ENCODE measurements at places on chromosomes 12 and 14.

DNA sequence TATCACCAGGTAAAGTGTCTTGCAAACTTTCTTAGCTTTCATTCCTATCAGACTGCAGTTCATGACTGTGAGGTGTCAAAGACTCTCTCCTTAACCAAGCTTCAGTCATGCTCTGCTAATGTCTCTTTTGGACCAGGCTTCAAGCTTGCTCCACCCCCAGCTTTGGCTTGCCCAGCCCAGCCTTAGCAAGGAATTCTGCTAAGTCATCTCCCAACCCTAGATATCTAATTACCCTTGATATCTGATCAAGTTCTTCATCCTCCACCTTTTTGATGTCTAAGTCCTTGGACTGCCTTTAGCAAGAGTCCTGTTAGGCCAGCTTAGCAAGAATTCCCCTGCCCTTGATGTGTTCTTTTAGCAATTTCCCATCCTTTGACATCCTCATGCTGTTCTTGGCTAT, 108.9 kb upstream of the FGD4 start:
- DNase-seq: no peak

DNA sequence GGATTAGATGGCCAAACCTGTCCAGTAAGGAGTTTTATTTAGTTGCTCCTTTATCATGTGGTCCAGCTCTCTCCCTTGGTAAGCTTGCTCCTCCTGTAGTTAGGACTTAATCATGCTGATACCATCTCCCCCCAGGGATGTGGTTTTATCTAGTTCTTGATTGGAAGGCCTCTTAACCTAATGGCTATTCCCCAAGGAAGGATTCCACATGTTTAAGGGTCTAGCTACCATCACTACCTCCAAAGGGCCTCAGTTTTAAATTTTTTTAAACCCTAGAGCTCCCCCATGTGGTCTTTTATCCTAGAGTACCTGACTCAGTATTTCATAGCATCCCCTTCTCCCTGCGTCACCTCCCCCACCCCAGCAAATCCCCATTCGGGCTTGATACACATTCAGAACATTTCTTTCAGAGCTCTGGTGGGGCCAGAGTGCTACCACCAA, 22.5 kb downstream of the MAP3K12 start:
- no peak for DNase-seq

GRCh38 chr12:121530600-121531355, 50.0 kb downstream of the KDM2B start:
- DNase-seq: peak; percentile 58

DNA sequence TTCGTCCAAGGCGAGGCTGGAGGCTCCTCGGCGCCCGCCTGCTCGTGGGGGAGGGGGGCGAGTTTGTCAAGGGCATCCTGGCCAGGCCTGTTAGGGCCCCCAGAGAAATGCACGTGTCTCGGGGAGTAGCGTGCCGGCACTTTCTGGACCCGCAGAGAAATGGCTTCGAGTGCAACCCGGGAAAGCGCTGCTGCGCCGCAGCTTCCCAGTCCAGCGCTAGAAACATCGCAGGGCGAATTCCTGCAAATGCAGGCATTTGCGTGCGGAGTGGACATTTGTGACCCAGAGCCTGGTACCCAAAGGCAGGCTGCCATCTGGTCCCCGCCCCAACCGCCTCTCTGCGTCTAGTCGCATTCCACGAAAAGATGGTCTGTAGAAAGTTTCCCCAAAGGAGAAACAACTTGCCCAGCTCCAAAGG, 756 bp downstream of the LGR5 start:
- DNase-seq: no peak

GRCh38 chr14:65991104-65991503, 495.1 kb upstream of the CCDC196 start:
- DNase-seq: no peak

DNA sequence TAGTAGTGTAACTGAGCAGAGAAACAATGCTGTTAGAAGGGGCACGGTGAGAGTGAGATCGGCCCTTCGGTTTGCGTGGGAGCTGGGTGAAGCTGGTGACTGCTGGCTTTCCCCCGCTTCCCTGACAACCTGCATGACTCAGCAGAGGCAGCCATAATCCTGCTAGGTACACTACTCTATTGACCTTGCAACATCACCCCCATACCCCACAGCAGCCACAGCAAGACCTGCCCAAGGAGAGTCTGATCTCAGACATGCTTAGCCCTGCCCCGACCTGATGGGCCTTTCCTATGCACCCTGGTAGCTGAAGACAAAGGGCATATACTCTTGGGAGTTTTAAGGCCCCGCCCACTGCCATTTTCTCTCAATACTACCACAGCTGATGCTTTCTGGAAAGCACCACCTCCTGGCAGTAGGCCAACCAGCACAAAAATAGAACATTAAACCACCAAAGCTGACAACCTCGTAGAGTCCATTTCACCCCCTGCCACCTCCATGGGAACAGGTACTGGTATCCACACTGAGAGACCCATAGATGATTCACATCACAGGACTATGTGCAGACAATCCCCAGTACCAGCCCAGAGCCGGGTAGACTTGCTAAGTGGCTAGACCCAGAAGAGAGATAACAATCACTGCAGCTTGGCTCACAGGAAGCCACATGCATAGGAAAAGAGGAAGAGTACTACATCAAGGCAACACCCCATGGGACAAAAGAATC, 75.9 kb upstream of the RGS6 start:
- no peak for DNase-seq

DNA sequence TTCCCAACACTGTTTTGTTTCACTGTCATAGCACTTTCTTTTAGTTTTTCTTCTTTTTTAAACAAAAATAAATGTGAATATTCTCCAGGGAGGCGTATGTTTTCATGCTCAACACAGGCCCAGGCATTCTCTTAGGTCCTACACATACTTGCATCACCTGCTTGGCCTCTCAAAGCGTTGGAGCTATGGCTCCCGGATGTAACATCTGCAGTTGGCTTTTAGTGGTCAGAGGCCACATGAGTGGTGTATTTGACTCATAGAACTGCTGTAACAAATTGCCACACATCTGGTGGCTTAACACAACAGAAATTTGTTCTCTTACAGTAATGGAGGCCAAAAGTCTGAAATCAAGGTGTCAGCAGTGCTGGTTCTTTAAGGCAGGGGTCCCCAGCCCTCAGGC, 44.6 kb upstream of the VRK1 start:
- DNase-seq: no peak

DNA sequence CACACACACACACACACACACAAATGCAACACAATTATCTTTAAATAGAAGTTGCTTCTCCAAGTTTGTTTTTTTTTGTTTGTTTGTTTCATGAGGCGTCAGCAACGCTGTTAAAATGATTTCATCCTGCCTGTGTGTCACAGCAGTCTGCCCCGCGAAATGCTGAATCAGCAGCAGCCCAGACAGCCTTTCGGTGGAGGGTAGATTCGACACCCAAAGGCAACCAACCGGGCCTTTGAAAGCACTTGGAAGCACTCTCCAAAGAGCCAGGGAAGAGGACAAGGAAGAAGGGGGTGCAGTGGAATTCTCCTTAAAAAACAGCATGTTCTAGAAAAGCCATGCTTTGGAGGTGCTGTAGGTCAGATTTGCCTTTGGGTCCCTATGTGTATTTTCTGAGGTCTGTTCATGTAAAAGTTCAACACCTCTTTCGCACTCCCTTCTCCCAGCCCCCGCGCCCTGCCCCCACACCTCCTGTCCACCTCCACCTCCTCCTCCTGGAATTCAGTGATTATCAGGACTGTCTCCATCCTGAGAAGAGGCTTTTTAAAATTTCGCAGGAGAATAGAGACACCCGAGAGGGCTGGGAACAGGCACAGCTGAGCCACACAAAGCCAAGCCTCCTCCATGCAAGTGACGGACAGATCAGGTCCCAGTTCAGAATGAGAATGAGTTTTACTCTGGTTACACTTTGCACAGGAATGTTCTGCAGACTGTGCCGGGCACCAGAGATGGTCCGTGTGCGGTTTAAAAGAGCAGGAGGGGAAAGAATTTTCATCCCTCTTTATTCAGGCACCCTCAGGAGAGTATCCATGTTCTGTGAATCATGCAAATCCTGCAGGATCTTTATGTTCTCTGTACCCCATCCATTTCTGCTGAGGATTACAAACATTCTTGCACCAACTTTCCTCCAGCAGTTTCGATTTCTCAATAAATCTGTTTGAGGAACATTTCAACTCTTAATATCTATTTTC, 177.9 kb downstream of the ETV6 start:
- no peak for DNase-seq

GRCh38 chr12:54411391-54412241, 7.5 kb downstream of the ITGA5 start:
- DNase-seq: peak; percentile 40

- DNase-seq: no peak
Observed at GRCh38 chr12:91111366-91112325, at the start of gene LUM. TSS of gene LUM (minus strand) at chr12:91111494. CDS start at chr12:91108979, 2,515 bp downstream.

GRCh38 chr12:11556682-11557081, 92.8 kb upstream of the ETV6 start:
- DNase-seq: no peak

DNA sequence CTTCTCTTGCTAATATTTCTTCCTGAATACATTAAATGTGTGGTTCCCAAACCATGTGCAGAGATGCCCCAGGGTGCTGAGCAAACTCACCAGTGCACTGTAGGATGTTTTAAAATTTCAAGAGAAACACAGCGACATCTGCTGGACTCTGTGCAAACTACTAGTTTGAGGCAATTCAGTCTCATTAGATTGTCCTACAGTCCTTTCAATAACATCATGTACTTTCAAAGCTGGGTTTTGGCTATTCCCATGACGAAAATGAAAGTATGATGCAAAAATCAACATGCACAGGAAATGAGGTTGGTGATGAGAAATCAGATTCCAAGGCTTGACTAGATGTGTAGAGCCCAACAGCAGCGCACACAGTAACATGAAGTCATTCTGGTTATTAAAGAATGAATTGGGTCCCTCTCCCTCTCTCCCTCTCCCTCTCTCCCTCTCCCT, 66.3 kb downstream of the CLIP1 start:
- peak; percentile 23 for DNase-seq

DNA sequence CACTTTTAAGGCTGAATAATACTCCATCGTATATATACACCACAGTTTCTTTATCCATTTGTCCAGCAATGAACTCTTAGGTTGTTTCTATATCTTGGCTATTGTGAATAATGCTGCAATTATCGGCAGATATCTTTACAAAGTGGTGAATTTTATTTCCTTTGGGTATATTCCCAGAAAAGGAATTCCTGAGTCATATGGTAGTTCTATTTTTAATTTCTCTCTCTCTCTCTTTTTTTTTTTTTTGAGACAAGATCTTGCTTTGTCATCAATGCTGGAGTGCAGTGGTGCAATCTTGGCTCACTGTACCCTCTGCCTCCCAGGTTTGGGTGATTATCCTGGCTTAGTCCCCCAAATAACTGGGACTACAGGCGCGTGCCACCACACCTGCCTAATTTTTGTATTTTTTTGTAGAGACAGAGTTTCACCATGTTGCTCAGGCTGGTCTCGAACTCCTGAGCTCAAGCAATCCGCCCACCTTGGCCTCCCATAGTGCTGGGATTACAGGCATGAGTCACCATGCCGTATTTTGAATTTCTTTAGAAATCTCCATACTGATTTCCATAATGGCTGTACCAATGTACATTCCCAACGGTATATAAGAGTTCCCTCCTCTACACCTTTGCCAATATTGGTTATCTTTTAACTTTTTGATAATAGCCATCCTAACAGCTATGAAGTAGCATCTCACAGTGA, 98.4 kb downstream of the EFCAB11 start:
- no peak for DNase-seq

DNA sequence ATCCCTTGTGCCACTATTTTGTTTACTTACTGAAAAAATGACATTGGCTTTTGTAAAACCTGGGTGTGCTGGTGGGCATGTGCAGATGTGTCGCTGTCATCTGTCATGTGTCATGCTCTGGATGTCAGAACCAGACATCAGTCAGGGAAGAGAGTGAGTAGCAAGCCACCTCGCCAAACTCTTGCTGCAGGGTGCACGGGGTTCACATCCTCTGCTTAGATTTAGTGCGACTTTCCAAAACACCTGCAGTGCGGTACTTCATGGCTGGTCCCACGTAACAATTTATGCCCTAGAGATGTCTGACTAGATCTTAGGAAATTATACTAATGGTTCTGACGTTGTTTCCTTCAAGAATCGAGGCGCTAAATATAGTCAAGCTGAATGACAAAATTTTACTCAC, 106.7 kb downstream of the CRADD start:
- no peak for DNase-seq

GRCh38 chr12:132593938-132594358, 16.4 kb downstream of the LRCOL1 start:
- no peak for DNase-seq

GRCh38 chr12:12476857-12477531, 85.7 kb downstream of the DUSP16 start:
- no peak for DNase-seq

GRCh38 chr12:6925239-6925539, 2.6 kb upstream of the ATN1 start:
- no peak for DNase-seq

DNA sequence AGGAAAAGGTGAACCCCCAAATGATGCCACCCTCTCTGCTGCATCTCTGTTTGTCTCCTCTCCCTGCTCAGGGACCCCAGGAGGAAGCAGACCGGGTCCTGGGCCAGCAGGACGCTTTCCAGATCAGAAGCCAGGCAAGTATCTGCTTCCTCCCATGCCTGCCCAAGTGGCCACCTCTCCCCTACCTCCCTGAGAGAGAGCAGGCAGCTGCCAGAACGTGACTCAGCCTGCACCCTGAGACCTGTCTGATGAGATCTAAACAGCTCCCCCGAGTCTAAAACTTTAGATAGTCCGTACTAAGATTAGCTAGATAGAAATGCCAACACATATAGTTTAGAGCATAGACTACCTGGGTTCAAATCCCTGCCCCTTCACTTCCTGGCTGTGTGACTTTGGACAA, 31.2 kb upstream of the OAS1 start:
- DNase-seq: no peak

- DNase-seq: no peak
Observed at GRCh38 chr12:100566887-100567637, 6.4 kb upstream of the GAS2L3 start.

- no peak for DNase-seq
Observed at GRCh38 chr14:32319368-32320049, 9.6 kb upstream of the AKAP6 start.

DNA sequence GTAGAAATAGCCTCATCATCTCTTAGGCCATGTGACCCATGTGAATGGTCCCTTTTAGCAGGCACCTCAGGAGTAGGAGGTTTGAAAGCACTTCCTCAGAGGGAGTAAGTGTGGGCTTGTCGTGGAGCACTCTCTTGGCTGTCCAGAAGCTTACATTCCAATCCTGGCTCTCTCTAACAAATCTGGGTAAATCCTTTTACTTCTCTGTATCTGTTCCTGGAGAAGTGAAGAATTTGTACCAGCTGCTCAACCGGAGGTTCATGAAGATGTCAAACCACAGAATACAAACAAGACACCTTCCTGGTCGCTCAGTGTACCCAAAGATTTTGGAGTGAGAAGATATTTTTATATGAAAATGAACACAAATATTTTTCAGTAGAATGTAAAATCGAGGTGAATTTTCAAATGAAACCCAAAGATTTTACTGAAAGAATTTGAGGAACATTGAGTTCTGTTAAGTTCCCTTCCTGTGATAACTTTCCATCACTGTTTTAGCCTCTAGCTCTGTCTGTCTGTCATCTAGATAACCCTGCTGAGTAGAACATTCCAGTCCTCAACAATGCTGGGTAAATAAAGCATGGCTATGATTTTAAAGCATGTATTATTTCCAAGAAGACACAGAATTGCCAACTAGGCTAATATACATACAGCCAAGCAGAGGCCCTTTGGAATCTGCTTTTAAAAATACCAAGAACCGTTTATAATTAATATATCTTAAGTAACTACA, 263.9 kb upstream of the RGS6 start:
- DNase-seq: no peak

GRCh38 chr12:110373425-110373824, 30.1 kb downstream of the ANAPC7 start:
- DNase-seq: no peak

Data from T-helper 1 cell (primary cell).